Cardiac fibroblast (primary cell): ENCODE measurements at places on chromosomes 5 and 9.
A peak's percentile ranks its signal among the peaks of the same experiment; 100 is the strongest.

GRCh38 chr5:122301016-122301415 is 11.0 kb upstream of the SNCAIP start:
- no peak for DNase-seq

- DNase-seq: peak; percentile 56
Measured at GRCh38 chr9:111287127-111287526, 42.9 kb downstream of the OR2K2 start.

DNA sequence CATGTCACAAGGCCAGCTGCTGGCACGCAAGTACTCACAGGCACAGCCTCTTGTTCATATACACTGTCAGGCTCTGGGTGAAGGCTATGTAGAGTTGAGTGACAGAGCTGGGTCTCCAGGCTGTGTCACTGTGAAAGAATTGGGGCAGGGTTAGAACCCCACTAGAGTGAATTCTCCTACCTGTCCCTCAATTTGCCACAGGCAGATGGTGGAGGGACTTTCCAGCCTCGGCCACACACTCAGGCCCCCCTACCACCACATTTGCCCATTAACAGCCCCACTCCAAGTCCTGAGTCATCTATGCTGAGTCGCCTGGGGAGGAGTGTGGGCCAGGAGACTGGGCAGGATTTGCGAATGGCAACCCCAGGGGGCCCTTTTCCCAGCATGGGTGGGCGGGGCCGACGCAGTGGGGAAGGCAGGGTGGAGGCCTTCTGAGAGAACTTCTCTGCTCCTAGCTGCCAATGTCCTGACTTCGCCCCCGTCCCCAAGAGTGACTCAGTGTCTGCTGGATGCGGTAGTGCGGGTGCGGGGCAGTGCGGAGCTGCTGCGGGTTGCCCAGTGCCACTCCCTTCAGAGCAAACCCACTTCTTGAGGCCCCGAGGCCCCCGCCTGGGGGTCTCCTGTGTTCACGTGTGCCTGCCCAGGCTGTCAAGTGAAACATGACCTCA is 50.3 kb upstream of the PSD2 start:
- peak; percentile 82 for DNase-seq

DNA sequence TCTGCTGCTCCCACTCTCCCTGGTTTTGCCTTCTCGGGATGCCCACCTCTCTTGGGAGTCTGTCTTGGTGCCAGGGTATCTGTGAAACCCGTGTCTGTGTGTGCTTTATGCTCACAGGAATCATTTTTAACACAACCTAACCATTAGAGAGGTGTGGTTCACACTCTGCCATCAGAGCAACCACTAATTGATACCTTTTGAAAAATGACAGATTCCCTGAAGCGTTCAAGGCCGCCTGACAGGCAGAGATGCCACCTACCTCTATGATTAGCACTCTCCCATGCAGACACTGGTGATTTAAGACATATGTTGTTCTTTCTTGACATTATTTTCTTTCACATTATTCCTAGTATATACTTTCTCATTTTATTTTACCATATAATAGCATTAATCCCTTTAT is 207.3 kb upstream of the SGCD start:
- DNase-seq: no peak

DNA sequence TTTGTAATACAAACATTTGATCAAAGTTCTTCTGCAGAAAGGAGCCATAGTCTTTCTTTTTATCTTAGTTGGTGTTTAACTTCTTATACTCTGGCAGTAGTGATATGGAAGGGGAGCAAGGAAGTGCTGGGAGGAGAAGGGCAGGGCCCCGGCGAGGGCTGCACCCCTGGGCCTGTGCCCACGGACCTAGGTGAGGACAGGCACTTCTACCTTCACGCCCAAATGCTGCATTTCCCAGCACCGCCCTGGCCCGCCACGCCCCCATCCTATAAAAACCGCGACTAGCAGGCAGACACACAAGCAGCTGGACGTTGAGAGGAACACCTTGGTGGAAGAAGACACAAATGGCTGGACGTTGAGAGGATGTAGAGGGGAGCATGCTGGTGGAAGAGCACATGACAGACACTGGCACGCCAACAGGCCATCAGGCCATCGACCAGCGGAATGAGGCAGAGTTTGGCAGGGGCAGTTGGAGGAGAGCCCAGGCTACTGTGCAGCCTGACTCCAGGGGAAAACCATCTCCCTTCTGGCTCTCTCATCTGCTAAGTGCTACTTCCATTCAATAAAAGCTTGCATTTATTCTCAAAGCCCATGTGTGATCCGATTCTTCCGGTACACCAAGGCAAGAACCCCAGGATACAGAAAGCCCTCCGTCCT is 81.5 kb upstream of the C9orf72 start:
- no peak for DNase-seq

- DNase-seq: peak; percentile 32
Measured at GRCh38 chr5:10250806-10251276, 761 bp downstream of the CCT5 start.

- no peak for DNase-seq
Measured at GRCh38 chr5:175542232-175542965, 64.0 kb downstream of the SFXN1 start.

- no peak for DNase-seq
Measured at GRCh38 chr5:137636830-137637714, 98.8 kb downstream of the KLHL3 start.

- no peak for DNase-seq
Measured at GRCh38 chr9:100058699-100059579, 39.9 kb downstream of the ERP44 start.

GRCh38 chr5:10625700-10626472 is 62.0 kb downstream of the ANKRD33B start:
- DNase-seq: no peak

DNA sequence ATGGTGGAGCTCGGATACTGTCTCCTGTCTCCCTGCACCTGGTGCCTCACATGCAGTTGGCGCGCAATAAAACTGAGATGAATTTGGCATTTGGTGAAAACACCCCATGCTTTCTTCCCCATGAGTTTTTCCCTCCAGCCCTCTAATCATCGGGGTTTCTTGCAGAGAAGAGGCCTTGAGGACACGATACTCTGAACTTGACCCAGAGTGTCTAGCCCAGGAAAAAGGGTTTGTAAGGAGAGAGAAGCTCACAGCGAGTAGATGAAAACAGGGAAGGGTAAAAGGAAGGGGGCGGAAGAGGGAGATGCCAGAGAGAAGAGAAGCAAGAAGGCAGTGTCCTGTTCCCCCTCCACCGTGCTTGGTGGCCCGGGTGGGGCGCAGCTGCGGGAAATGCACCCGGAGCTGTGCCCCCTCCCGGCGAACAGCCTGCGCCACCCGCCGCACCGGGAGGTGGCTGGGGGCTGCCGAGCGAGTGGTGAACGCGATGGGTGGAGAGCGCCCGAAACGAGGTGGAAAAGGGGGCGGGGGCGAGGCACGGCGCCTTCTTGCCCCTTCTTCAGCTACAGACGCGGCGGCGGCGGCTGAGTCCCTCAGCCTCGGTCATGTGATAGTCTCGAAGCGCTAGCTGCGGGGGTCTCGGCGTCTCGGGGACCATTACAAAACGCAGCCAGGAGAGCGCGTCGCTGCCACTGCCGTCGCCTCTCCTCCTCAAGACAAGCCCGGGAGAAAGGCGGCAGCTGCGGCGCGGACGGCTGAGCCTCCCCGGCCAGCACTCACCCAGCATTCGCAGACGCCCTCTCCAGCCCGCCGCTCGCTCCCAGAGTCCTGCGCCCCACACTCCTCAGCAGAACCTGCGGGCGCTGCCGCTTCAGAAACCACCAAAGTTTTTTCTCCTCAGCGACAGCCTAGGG is 1.1 kb upstream of the FOXB2 start:
- no peak for DNase-seq

- no peak for DNase-seq
Measured at GRCh38 chr5:146884066-146884626, 5.6 kb upstream of the PPP2R2B start.

- no peak for DNase-seq
Measured at GRCh38 chr9:134833294-134833880, 47.2 kb upstream of the FCN2 start.

DNA sequence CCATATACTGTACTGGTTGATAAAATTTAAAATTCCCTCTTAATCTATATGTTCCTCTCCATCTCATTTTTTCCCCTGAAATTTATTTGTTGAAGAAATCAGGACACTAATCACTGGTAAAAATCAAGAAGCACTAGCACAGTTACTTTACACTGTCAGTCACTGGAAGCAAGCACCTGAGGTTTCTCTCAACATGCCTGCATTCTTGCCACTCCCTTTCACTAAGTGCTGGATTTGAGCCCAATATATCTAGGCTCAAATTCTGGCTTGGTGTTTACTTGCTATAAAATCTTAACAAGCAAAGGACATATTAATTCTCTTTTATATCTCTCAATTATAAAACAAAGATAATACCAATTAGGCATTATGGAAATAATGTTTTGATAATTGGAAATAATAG is 58.6 kb downstream of the DIAPH1 start:
- peak; percentile 61 for DNase-seq

DNA sequence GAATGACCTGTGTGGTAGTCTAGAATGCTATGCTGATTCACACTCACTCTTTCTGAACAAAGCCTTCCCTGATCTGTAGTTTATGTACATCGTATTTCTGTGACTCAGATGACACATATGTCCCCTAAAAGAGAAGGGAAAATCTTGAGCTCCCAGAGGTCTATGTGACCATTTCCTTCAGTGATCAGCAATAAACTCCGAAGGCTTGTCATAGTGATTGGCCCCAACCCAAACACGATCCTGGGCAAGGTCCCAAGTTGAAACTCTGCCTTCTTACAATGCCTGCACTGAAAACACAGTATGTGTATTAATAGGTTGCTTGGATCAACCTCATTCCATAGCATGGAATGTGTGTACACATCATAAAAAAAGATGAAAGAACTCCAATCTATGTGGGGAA is 685.8 kb downstream of the MAT2B start:
- DNase-seq: peak; percentile 78

- no peak for DNase-seq
Measured at GRCh38 chr5:180858586-180858985, 2.5 kb downstream of the ZFP62 start.

DNA sequence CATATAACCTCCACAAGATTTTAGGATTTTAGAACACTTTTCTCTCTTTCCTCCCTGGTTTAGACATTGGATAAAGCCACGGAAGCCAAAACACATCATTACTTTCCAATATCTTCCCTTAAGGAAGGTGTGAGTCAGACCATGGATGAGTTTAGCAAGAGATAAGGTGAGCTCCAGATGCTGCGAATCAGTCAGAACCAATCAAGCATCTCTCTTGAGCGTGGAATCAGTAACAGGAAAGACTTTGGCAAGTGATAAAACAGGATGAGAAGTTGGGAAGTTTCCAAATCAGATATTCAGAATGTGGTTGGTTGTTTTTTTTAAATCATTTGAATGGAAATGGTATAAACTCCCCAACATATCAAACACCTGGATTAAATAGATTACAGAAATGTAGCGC is 397.8 kb downstream of the EFNA5 start:
- DNase-seq: no peak

DNA sequence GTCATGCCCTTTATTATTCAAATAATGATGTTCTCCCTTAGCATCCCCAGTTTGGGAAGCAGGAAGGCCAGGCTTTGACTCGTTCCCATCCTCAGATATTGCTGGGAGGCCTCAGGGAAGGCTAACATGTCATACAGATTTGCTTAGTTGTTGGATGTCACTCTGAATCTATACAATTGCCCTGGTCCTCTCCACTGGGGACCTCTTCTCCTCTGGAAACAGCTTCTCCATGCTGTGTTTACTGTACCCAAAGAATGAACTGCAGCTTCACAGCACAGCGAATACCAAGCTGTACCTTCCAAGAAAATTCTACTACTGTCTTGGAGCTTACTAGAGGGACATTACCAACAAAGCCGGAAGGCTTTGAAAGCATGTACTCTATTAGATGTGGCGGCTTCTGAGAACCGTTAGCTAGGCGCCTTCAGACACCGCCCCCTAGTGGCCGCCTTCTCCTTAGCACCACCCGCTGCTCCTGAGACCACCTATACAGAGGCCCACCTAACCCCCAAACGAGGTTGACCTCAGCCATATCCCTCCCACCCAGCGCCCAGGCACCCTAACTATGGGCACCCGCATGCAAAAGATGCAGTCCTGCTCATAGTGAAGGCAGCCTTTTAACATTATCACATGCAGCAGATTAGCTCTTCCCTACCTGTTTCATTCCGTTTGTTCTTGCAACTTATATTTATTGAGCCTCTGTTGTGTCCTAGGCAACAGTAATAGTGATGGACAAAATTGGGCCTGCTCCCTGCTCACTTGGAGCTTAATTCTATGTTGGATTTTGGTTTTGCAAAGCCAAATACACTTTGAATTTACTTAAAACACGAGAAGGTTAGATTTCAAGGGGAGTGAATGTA is 34.9 kb upstream of the FOXI1 start:
- peak; percentile 62 for DNase-seq

DNA sequence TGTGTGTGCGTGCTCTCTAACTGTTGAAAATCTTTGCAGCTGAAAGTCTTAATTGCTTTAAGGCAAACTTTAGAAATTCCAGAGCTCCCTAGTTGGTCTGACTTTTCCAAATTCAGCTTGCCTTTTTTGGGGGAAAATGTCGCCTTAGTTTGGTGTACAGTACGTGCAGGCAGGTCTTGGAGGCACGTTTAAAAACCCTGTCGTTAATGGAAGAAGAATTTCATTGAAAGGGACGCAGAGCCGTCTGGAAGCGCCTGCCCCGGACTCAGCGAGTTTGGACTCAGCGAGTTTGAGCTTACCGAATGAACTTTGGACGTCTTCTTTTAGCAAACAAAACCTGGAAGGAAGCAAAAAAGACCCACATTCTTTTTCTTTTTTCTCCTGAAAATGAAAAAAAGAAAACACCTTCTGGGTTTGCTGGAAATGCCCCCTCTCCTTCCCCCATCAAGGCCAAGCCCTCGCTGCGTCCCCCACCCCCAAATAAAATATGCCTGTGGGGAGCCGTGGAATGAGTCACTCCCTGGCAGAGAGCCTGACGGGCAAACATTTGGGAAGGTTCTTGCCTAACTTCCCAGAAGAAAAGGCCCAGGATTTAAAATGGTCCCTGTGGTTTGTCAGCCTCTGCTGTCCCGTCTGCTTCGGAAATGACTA is 1.5 kb downstream of the NEK6 start:
- peak; percentile 90 for DNase-seq

DNA sequence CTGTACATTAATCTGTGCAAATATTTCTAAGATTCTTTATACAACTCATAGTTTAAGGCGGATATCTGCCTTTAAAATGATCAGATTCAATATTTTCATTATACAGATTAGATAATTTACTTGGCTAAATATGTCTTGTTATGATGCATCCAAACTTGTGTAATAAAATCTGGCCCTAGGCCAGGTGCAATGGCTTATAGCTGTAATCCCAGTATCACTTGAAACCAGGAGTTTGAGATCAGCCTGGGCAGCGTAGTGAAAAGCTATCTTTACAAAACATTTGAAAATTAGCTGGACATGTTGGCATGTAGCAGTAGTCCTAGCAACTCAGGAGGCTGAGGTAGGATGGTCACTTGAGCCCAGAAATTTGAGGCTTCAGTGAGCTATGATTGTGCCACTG is 2002.2 kb upstream of the ACO1 start:
- no peak for DNase-seq

GRCh38 chr5:101160002-101160401 is 256.9 kb upstream of the ST8SIA4 start:
- no peak for DNase-seq

DNA sequence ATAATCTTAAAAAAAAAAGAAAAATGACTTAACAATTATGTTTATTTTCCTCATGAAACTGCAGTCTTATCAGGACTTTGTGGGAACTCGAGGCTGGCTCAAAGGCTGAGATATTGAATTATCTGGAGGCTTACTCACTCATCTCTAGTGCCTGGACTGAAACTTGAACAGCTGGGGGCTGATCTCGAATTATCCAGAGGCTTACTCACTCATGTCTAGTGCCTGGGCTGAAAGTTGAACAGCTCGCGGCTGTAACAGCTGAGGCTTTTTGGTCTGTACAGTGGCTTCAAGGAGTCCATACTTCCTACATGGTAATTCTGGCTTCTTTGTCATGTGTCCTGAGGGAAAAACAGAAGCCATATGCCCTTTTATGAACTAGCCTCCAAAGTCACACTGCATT is 371.9 kb downstream of the CETN3 start:
- peak; percentile 72 for DNase-seq
